ENCODE measurements at places on chromosomes 5 and 9.

DNA sequence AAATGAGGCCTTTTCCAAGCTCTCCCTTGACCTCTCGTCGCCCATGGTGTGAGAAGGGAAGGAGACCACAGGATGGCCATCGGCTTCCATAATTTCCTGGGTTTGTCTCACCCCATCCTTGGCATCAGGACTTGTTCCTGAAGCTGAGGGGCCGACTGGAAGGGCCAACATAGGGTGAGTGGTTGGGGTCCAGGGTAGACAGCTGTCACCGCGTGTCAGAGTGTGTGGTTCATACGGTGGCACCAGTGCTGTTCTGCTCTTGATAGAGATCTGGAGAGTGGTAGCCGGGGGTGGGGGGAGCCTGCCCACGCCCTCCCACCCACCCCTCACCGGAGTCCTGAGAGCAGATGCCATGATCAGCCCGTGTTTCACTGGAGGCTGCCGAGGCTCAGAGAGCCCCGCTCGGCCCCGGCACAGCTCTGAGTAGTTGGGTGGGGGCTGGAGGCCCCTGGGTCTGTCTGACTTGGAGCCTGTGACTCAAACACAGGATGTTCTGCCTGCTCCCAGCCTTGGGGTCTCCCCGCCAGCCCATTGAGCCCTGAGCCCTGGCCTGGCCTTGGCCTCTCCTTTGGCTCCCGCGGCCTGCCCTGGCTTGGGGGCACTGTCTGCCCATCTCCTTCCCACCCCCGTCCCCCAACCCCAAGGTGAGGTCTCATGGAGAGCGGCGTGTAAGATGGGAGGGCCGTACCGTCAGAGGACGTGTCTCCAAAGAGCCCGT is 53.1 kb upstream of the IER5L start:
- no peak for DNase-seq

DNA sequence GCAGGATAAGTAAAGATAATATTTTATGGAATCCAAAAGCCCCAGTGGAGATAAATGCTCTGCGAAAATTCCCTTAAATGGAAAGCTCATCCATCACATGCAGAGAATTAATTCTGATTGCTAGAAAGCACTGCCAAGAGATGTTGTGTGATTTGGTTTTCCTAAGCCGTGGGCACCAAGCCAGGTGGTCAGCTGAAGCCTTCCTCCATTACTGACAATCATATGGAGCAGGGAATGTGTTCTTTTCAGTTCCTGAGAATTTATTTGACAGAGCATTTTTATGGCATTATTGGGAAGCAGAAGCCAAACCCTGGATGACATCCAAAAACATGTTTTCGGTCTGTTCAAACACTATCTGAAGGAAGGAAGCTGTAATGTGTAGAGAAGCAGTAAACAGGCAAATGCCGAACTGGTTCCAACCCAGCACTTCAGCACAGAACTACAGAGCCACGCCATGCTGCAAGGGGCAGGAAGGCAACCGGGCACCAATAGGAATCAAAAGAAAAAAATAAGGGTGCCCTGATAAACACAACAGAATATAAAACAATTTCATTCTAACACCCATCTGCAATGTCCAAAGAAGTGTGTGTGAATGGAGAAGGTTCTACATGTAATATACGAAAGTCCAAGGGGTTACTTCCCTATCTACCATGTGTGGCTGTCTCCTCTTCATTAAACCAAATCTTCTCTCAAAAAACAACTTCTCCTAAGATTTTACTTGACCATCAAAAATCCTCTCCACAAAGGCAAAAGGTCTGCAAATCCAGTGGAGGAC is 12.3 kb downstream of the ARSB start:
- DNase-seq: peak; percentile 63

GRCh38 chr5:87010736-87011135 is 256.9 kb upstream of the RASA1 start:
- no peak for DNase-seq

DNA sequence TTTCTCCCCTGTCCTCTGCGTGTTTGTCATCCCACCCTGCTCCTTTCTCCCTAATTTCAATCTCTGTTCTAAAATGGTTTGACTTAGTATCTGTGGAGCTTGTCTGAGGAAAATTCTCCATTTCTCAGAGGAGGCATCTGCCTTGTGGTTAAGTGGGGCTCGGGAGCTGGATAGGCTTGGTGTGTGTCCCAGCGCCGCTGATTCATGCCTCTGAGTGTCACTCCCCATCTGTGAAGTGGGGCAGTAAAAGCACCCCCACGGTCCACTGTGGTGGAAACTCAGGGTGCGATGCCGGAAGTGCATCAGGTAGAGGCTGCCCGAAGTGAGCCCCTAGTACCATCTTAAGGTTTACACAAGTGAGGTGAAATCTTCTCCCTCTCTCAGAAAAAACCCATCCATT is 37.6 kb downstream of the LRSAM1 start:
- DNase-seq: no peak

- no peak for DNase-seq
Observed at GRCh38 chr5:154081246-154081645, 42.5 kb downstream of the MFAP3 start.

DNA sequence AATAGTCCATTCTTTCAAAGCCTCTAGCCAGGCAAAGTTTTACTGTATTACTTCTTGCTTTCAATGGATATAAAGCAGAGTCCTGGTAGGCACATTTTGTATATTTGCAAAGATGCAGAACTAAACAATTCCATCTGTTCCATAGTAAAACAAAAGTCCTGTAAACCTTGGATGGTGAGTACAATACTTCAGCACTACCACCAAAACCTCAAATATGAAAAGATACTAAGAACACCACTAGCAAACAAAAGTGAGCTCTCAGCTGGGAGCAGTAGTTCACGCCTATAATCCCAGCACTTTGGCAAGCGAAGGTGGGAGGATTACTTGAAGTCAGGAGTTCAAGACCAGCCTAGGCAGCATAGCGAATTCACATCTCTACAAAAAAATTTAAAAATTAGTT is 195.0 kb downstream of the MSX2 start:
- no peak for DNase-seq

- DNase-seq: no peak
Observed at GRCh38 chr9:101354143-101354764, 30.6 kb downstream of the BAAT start.

- peak; percentile 68 for DNase-seq
Observed at GRCh38 chr9:10674586-10674985, 61.8 kb upstream of the PTPRD start.

DNA sequence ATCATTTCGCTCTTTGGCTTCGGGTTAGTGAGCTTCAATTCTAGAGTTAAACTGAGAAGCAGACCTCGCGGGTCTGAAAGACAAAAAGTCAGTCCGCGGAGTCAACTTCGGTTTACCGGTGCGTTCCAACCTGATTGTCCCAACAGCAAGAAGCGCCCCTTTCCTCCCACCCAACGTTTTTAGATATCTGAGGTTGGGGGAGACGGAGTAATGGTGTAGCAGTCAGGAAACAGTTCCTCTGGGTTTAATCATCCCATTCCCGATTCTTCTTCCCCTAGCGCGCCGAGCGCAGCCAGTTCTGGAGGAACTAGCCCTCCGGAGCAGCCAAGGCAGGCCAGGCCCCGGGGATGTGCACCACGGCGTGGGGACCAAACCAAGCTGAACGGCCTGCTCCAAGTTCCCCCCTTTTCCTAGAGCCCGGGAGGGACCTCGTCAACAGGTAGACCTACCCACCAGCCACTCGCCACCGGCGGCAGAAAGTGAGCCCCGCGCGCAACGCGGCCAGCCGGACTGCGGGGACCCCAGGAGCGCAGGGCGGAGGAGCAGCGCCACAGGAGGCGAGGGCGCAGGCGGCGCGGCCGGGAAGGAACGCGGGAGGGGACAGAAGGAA is 622 bp upstream of the ISL1 start:
- DNase-seq: no peak

- DNase-seq: peak; percentile 16
Observed at GRCh38 chr5:151318850-151319732, 15.5 kb upstream of the SLC36A3 start.

GRCh38 chr9:91921371-91921770 is 28.7 kb downstream of the ROR2 start:
- DNase-seq: no peak

GRCh38 chr9:15509931-15510788 is 610 bp downstream of the PSIP1 start:
- no peak for DNase-seq

DNA sequence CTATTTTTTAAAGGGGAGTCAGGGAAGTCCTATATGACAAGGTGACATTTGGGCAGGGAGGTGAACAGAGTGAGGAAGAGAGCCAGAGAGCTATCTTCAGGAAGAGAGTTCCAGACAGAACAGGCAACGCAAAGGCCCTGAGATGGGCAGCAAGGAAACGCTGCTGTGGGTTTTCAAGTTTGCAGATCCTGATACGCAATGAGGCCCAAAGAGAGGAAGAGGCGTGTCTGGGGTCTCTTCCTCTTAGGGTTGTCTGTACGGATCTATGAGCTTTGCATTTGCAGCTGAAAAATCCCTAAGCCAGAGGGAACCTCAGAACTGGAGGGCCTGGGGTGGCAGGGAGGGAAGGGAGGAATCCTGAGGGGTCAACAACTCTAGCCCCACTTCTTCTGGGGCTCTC is 13.6 kb downstream of the FAT2 start:
- no peak for DNase-seq

- peak; percentile 8 for DNase-seq
Observed at GRCh38 chr9:79877943-79878602, 306.3 kb downstream of the TLE4 start.

DNA sequence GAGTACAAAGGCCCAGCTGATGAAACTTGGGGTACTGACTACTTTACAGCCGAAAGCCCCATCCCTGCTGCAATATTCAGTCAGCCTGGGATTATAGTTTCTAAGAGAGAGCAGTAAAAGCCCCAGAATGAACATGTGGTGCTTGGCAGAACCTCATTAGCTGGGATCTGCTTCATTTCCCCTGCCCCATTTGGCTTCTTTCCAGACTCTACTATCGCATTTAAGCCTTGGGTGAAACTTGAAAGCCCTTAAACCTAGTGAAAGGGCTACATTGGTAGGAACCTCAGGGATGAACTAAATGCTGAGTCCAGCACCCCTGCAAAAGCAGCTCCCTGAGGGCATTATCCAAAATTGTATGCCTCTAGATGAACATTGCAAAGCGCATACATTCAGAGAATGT is 631.1 kb downstream of the ACTL7B start:
- no peak for DNase-seq

GRCh38 chr9:136725612-136726011 is 13.2 kb downstream of the DIPK1B start:
- peak; percentile 44 for DNase-seq

GRCh38 chr5:50751064-50751657 is 84.7 kb downstream of the PARP8 start:
- DNase-seq: peak; percentile 46

GRCh38 chr5:108798513-108799265 is 51.0 kb downstream of the FER start:
- no peak for DNase-seq

DNA sequence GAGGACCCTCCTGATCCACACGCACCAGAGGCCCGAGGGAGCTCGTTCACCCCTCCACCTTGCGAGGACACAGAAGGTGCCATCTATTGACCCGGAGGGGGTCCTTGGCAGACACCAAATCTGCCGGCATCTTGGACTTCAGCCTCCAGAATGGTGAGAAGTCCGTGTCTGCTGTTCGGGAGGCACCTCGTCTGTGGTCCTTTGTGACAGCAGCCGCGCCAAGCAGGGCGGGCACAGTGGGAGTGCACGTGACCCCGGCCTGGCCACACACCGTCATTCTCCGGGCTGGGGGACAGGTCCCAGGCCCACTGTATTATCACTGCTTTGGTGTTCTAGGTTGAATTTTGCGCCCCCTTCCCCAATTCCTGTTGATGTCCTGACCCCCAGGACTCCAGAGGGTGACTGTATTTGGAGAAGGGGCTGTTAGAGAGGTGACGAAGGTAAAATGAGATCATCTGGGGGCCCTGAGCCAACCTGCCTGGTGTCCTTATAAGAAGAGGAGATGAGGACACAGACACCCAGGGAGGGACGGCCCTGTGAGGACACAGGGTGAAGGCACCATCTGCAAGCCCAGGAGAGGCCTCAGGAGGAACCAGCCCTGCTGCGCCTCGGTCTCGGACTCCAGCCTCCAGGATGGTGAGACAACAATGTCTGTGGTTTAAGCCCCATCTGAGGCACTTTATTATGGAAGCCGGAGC is 15.7 kb downstream of the LPCAT1 start:
- no peak for DNase-seq

- no peak for DNase-seq
Observed at GRCh38 chr9:84600739-84601138, 68.8 kb upstream of the NTRK2 start.

- DNase-seq: no peak
Observed at GRCh38 chr9:19156026-19156474, 28.8 kb upstream of the PLIN2 start.

DNA sequence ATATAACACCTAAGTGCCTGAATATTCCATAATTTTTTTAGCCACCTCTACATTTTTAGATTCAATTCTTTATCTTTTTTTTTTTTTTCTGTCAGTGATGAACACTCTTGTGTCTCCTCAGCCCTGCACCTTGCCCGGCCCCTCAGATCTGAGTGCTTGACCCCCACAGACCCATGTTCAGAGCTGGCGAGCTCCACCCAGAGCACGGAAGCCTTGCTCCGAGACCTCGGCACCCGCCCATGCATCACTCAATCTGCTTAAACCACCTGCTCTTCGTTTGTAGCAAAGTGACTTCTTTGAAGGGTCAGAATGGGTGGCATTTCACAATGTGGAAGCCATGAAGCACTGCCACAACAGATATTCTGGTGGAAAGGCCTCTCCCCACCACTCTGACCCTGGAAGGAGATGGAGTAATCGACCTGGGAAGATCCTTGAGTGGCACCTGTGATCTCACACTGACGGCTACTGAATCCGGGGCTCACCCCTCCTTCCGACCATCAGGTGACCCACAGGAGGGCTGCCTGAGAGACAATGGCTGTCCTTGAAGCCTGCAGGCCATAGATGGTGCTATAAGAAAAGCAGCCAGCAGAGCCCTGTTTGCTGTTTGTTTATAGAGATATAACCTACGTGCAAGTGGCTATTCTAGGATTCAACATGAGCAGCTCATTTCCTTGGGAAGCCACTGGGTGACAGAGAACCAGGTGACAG is 261.1 kb upstream of the IRX4 start:
- no peak for DNase-seq

DNA sequence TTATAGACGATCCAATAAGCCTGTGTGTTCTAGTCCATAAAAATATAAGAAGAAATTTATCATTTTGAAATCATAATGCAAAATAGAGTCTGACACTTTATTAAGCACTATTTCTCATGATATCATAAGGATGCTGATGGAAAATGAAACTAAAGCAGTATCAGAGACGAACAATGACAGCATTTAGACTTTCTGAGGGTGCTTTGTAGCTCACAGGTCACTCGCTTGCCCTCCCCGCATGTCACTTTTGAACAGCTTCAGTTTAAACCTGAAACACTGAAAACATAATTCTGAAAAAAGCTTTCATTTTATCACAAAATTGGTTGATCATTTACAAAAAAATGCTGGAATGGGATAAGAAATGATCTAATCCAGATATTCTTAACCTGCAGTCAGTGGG is 247.1 kb downstream of the EBF1 start:
- DNase-seq: peak; percentile 42

GRCh38 chr9:17402309-17402708 is 176.6 kb upstream of the SH3GL2 start:
- DNase-seq: peak; percentile 9

- DNase-seq: no peak
Observed at GRCh38 chr9:69214939-69215338, 40.9 kb downstream of the TJP2 start.
